ENCODE measurements at places on chromosomes 6 and 20. TPM values are rescaled to one million over a fixed set of nuclear protein-coding genes. Genes with fewer than 3 reads are reported as not detected.
A peak's percentile ranks its signal among the peaks of the same experiment; 100 is the strongest.

Gene FAM217A
- total RNA-seq = not detected

Gene ROS1
- total RNA-seq = 0.56 TPM

Gene MAS1
- not detected for total RNA-seq

- DNase-seq = no peak
- peaks cover 4% of the 10 kb centered on the region for H3K27me3 ChIP-seq
- no peaks in the 10 kb centered on the region for H3K4me1 ChIP-seq
These were observed 229.3 kb downstream of the SYNDIG1 start for GRCh38 chr20:24698706-24699206.

DNA sequence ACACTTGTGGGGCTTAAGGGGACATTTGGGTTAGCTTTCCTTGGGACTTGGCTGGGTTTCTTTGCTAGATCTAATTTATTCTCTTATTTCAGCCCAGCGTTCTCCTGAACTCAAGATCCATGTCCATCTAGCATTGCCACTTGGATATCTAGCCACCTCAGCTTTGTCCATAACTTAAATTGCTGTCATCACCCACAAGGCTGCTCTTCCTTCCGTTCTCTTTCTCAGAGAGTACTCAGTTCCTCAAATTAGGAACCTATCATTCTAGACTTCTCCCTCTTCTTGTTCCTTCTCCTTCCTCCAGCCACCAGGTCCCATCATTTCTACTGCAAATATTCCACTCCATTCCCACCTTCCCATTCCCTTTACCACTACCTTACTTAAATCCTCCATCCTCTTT is 4.3 kb downstream of the SMIM26 start:
- H3K4me1 ChIP-seq = peaks cover 17% of the 10 kb centered on the region
- H3K27me3 ChIP-seq = no peaks in the 10 kb centered on the region
- H3K36me3 ChIP-seq = peaks cover 15% of the 10 kb centered on the region
- H3K27ac ChIP-seq = no peak overlapping the region
- no peak overlapping the region for H3K4me3 ChIP-seq

GRCh38 chr6:14337152-14337551 is 219.6 kb downstream of the CD83 start:
- no peak overlapping the region for H3K4me3 ChIP-seq
- no peaks in the 10 kb centered on the region for H3K36me3 ChIP-seq
- H3K4me1 ChIP-seq = no peaks in the 10 kb centered on the region
- DNase-seq = no peak

- H3K27ac ChIP-seq = no peak overlapping the region
- no peak overlapping the region for H3K4me3 ChIP-seq
- H3K36me3 ChIP-seq = no peaks in the 10 kb centered on the region
- H3K4me1 ChIP-seq = peaks cover 10% of the 10 kb centered on the region
These were observed 67.8 kb upstream of the ADGRF4 start for GRCh38 chr6:47630587-47630986.

GRCh38 chr6:107546691-107547450 is 57.0 kb downstream of the SOBP start:
- H3K4me3 ChIP-seq = no peak overlapping the region
- DNase-seq = no peak
- no peaks in the 10 kb centered on the region for H3K4me1 ChIP-seq
- no peak overlapping the region for H3K27ac ChIP-seq

DNA sequence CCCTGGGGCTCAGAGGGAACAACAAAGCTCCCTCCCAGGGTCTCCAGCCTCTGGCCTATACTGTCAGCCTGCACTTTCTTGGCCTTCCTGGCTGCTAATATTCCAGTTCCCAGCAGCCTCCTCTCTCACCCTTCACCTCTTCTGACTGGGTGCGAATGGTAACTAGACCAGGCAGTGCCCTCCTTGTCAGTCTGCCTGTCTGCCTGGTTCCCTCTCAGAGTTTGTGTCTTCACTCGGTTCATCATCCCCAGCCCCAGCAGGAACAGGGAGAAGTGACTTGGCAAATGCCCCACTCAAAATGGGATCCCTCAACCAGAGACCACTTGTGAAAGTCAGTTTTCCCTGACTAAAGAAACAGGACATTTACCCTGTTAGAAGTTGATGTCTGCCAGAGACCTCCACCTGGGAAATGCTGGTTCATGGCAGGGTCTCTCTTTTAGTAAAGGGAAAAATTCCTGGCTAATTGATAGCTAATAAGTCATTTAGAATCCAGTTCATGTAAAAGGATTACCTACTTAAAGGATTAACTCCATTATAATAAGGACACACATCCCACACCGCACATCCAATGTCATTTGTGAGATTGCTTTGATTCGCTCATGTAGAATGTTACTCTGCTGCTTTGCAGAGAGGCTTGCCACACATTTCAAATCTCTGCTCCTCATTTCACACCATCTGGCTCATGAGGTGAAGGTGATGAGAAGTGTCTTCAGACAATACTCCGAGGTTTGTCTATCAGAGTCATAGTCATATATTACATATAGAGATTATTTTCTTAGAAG is 18.6 kb upstream of the MICB start:
- DNase-seq = peak; percentile 16
- no peaks in the 10 kb centered on the region for H3K36me3 ChIP-seq
- H3K27me3 ChIP-seq = no peaks in the 10 kb centered on the region
- H3K27ac ChIP-seq = no peak overlapping the region
- H3K4me3 ChIP-seq = no peak overlapping the region
